ENCODE measurements at places on chromosomes 3 and 15.

GRCh38 chr15:78075490-78076230 lies 1.9 kb downstream of the TBC1D2B start:
- no peak for DNase-seq

- no peak for DNase-seq
Observed at GRCh38 chr3:184186902-184187207, 856 bp downstream of the ABCF3 start.

GRCh38 chr15:31563001-31563400 lies 236.4 kb downstream of the KLF13 start:
- no peak for DNase-seq

- no peak for DNase-seq
Observed at GRCh38 chr3:177133860-177134815, 63.1 kb downstream of the TBL1XR1 start.

DNA sequence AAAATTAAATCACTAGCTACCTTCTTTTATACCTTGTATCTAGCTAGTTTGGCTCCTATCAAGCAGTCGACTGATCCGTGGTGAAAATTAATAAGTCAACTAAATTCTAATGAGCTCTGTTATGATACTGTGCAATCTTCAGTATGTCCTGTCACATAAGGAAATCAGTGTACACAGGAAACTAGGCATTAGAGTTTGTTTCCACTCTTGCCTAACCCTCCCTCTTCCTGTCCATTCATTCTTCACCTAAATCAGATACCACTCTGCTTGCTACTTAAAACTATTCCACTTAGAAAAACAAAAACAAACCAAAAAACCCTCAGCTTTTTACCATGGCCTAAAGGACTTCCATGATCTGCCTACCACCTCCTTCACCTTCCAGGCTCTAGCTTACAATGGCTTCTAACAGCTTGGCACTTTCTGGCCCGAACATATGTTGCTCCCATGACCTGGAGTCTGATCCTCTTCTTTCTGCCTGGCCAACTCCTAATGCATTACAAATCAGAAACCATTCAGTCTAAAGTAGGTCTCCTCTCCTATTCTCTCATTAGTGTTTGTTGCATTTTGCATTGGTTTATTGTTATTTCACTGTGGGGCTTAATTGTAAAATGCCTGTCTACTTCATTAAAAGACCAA lies 7.9 kb downstream of the RFC4 start:
- DNase-seq: no peak

- no peak for DNase-seq
Observed at GRCh38 chr3:66904336-66904735, 93.8 kb upstream of the KBTBD8 start.

DNA sequence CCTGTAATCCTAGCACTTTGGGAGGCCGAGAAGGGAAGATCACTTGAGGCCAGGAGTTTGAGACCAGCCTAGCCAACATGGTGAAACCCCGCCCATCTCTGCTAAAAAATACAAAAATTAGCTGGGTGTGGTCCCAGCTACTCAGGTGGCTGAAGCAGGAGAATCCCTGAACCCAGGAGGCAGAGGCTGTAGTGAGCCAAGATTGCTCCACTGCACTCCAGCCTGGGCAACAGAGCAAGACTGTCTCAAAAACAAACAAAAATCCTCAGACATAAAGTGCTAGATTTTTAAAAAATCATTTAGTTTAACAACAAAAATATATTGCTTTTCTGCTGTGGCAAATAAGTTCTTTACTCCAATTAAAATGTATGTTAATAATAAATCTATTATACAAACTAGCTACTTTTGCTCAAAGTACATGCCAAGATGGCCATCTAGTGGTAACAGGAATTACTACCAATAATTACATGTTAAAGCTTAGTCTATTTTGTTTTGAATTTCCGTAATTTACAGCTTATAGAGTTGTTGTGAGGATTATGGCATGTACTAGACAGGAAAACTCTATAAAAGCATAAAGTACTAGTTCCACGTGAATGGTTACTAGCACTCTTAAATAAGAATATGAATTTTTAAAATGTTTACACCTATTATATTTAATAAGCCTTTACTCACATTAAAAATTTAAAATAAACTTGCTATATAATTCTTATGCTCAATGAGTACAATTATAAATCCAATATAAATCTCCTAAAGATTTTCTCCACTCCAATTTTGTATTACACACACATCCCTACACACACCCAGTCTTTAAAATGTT lies 39.0 kb downstream of the GABPB1 start:
- no peak for DNase-seq

DNA sequence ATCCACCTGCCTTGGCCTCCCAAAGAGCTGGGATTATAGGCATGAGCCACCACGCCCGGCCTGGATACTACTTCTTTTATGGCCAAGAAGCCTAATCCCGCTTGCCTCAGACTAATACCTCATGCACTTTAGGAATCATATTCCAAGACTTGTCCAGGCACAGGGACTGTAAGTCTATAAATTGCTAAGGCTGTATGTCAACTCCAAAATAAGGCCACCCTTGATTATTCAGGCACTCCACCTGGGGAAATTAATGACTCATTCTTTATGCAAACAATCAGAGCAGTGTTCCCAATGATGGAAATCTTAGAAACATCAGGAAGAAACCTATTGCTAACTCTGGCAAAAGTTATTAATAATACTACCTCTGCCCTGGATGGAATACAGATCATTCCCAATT lies 98.4 kb downstream of the ERC2 start:
- DNase-seq: no peak

DNA sequence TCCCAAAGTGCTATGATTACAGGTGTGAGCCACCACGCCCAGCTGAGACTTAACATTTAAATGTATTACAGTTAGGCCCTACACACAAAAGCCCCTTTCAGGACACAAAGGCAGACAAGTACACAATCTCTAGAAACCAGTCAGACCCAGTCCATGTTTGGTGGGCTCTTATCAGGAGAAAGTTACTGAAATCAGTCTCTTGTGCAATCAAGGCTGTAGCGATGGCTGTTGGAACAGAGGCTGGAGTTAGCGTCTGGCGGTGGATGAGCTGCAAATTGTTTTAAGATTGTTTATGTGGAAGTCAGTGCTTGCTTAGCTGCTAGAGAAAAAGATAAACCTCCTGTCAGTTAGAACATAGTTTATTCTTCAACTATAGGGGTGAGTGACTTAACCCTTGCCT lies 89.5 kb upstream of the SNRPN start:
- no peak for DNase-seq

GRCh38 chr3:110193074-110193473 lies 855.7 kb upstream of the DPPA4 start:
- no peak for DNase-seq

DNA sequence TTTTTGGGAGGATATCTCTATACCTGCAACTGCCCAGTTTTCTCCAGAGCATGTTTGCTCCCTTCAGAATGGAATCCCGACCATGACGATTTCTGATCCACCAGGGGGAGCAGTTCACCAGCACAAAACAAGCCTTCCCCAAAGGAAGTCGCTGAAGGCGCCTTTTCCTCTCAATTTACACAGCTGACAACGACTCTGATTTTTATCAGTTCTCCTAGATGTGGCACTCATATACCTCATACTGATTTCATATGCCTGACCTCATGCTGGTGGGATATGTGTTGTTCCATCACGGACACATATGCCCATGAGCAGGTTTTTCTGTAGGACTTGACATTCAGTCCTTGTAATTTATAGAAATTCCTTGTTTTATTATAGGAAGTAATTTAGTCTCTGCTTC lies 1028.2 kb downstream of the MCTP2 start:
- peak; percentile 44 for DNase-seq

GRCh38 chr3:184500344-184500923 lies 61.2 kb upstream of the EPHB3 start:
- no peak for DNase-seq

DNA sequence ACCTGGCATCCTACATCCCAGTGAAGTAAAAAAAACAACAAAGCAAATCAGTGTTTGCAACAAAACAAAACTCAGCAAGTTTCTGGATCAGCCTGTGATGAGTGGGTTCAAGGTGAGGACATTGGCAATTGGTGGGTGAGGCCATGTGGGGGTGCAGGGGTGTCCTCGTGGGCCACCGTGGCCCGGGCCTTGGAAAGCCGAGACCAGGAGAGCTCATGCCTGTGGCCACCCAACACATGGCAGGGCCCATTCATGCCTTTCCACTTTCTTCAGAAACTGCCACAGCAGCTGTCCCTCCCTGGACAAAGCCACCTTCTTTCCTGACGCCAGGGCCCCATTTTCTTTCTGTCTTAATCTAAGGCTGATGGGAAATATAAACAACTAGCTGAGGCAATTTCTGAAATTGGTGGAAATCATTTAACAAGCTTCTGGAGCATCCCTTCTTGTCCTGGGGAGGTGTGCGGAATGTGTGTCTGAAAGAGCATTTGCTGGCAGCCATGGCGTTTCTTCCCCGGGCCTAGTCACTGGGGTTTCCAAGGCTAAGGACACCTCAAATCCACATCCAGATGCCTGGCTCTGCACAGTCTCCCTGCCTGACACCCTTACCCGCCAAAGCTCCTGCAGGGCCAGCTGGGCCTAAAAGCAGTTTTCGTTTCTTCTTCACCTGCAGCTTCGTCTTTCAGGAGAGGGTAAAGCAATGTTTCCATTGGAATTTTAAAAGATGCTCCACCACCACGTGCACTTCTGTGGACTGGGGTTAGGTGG lies 34.1 kb upstream of the SFMBT1 start:
- DNase-seq: no peak

GRCh38 chr3:101725194-101725889 lies 928 bp downstream of the CEP97 start:
- DNase-seq: peak; percentile 38

DNA sequence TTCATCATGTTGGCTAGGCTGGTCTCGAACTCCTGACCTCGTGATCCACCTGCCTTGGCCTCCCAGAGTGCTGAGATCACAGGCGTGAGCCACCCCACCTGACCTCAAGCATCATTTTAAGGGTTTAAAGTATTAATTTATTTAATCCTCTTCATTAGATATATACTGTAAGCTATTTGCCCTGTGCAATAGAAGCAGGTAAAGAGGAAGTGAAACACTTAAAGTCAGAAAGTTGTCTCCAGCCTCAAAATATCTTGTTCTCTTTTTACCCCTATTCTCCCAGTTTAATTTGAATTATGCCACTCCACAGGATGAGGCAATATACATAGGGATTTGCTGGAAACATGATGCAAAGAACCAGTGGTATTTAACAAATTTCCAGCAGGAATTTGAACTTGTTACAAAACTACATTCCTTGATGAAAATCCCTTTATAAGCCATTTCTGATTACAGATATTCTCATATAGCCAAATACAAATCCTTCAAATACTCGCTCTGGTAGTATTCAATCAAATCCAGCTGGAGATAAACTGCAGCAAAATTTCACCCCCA lies 2.0 kb downstream of the NDUFB5 start:
- DNase-seq: no peak

DNA sequence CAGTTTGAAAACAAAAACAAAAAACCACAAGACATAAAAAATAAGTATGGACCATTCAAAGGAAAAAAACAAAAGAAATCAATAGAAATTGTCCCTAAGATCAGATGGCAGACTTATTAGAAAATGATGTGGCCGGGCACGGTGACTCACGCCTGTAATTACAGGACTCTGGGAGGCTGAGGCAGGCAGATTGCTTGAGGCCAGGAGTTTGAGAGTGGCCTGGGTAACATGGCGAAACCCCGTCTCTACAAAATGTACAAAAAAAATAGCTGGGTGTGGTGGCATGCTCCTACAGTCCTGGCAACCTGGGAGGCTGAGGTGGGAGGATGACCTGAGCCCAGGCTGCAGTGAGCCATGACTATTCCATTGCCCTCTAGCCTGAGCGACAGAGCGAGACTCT lies 16.6 kb downstream of the SPCS1 start:
- no peak for DNase-seq

DNA sequence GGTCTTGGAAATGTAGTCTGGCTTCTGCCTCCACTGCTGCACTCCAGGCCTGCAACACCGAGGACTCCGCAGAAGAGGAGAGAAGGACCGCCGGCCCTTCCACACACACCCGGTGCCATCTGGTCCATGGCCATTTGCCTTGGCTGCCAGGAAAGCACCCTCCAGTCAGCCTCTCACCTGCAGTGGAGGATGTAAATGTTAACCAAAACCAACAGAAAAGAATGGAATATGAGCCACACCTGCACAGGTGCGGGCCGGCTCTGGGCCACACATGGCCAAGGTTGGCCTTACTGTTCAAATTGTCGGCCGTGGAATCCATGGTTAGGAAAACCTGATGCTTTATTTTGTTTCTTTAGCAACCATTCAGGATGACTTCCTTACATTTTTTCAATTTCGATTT lies 178.3 kb upstream of the C2CD4B start:
- DNase-seq: no peak

- no peak for DNase-seq
Observed at GRCh38 chr3:197728487-197728886, 8.2 kb downstream of the RUBCN start.

DNA sequence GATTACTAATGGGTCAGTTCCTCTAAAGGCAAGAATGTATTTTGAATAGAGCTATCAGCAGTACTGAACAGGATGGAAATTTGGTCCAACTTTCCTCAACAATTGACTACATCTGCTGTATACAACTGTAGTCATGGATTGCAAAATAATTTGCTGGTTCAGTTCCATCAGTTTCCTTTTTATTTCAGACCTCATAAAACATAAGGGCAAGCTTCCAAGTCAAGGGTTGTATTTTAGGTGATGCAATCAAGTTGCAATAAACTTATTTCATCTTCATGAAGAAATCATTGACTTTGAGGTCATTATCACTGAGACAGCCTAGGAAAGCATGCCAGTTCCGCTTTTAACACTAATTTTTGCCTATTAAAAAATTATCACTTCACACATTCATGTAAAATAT lies 90.4 kb upstream of the TSEN2 start:
- DNase-seq: no peak
